Fibroblast of skin of back (primary cell): ENCODE measurements at places on chromosomes 2 and 18.

DNA sequence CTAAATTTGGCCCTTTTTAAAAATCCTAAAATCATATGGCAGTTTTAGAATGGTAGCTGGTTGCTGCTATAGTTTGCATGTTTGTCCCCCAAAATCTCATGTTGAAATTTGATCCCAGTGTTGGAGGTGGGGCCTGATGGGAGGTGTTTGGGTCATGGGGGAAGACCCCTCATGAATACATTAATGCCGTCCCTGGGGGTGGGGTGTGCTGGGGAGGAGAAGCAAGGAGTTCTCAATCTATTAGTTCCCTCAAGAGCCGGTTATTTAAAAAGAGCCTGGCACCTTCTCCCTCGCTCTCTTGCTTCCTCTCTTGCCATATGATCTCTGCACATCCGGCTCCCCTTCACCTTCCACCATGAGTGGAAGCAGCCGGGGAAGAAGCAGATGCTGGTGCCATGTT, 20.8 kb downstream of the GPATCH11 start:
- DNase-seq: no peak

DNA sequence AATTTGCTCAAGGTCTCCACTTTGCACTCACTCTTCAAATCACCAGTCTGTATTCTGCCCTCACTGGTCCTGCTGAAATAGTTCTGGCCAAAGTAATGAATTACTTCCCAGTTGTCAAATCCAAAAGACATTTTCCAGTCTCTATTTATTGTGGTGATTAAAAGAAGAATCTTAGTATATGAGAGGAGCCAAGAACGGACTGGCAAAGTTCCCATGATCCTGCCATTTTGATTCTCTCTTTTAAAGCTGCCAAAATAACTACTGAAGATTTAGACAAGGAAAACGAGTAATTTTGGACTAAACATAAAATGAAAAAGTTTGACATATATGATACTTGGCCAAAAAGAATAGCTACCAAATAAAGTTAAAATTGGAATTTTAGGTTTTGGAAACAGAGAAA, 12.0 kb downstream of the THSD7B start:
- no peak for DNase-seq

- no peak for DNase-seq
These were observed 19.8 kb upstream of the GPR17 start for GRCh38 chr2:127626175-127626574.

DNA sequence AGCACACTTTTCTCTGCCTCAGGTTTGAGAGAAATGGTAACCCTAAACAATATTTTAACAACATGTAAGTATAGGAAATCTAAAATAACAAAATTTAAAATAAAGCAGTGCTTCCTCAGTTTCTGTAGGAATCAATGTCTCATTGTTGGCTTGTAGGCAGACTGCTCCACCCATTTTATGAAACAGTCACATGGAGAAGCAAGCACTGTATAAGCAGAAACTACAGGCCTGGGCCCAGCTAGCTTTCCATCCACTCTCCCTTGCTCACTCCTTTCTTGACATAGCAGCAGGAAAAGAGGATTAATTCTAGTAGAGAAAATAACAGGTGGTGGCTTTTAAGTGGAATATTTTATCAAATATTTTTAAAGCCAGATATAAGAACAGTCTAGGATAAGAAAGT, 97.2 kb downstream of the PLEKHM3 start:
- no peak for DNase-seq

DNA sequence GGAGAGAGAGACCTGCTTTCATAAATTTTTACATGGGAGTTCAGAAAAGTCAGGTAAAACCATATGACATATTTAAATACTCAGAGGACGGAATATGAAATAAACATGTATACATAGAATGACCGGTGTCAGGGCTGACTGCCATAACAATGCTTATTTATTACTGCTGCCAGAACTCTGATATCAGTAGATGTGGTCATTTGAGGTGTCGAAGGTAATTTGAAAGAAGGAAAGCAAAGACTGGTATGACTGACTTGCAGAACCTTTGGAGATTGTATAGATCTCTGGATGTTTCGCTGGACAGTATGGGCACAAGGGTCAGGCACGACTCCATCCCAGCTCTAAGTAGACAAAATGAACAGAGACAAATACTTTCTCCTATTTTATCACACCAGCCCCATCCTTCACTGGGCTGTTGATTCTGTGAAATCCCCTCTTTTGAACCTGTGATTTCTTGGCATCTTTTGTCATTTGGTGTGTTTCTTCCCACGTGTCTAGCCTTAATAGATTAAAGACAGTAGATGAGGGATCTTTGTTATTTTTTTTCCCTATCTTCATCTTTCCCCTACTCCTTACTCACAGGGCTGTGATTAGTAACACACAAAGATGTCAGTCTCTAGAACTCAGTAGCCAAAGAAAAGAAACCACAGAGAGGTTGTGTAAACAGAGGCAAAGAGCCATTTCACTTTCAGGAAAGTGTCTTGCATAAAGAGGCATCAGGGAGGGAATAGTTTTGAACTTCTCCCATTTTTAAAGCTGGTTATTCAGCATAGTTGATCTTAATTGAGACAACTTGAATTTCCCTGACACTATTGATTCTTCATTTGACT, 61.6 kb downstream of the ICOS start:
- DNase-seq: peak; percentile 60

DNA sequence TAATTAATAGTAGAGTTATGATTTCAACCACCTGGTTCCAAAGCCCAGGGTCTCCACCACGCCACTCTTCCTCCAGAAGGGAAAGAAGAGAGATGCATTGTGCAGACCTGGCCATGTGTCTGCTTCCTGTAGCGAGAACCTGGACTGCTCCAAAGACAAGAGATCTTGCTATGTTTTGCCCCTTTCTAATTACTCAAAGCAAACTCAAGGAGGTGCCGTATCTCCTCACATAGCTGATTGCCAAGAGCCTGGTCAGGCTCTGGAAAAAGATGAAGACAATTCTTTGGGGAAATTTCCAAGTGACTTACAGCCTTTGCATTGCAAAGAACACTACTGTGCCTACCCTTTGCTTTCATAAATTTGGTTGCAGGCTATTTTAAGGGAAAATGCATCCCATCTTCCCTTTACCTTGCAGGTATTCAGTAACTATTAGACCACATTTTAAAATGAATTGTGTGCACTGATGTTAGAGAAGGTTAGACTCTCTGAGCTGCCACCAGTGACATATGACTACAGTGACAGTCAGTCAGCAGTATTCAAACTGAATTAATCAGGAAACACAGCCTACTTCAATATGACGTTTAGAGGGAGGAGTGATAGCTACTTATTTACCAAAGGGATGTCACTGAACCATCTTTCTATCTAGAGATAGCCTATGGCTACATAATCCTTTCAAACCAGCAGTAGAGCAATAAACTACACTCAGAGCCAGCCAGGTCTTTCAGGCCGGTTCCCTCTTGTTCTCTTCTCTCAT, 842.1 kb upstream of the FANCL start:
- no peak for DNase-seq

GRCh38 chr18:45634454-45634853, 19.2 kb downstream of the SLC14A2 start:
- no peak for DNase-seq

GRCh38 chr18:26134107-26134506, 438 bp downstream of the PSMA8 start:
- DNase-seq: no peak

DNA sequence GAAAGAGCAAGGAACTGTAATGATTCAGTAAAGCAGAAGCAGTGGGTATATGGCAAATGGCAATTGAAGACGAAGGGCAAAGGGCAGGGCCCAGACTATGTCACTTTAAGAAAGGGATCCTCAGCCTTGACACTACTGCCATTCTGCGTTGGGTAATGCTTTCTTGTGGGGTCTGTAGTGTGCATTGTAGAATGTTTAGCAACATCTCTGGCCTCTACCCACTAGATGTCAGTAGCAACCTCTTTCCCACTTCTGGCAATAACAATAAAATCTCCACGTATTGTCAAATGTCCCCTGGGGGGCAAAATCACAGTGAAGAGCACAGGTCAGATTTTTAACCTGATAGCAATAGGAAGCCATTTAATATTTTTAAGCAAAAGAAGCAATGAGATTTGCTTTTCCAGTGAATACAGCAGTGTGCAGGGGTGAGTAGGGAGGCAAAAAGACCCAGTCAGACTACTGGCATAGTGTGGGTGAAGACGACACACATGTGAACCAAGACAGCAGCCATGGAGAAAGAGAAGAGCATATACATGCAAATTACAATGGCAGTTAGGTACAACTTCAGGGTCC, 209.5 kb downstream of the DYM start:
- DNase-seq: peak; percentile 47

GRCh38 chr18:11951390-11951851, 29.9 kb upstream of the IMPA2 start:
- DNase-seq: no peak

DNA sequence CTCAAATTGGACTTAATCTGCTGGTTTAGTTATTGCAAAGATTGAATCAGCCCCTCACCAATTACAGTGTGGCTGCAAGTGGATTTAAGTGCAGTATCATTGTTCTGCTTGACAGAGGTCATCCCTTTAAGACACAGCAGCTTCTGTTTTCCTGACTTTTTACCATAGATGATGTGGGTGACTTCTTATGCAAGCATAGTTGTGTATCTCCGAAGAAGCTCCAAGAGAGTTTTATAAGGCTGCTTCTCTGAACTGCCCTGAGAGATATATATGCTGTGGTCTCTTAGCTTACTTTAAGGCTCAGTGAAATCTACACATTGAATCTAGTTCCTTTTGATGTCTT, 3.5 kb downstream of the TRIB2 start:
- peak; percentile 29 for DNase-seq

DNA sequence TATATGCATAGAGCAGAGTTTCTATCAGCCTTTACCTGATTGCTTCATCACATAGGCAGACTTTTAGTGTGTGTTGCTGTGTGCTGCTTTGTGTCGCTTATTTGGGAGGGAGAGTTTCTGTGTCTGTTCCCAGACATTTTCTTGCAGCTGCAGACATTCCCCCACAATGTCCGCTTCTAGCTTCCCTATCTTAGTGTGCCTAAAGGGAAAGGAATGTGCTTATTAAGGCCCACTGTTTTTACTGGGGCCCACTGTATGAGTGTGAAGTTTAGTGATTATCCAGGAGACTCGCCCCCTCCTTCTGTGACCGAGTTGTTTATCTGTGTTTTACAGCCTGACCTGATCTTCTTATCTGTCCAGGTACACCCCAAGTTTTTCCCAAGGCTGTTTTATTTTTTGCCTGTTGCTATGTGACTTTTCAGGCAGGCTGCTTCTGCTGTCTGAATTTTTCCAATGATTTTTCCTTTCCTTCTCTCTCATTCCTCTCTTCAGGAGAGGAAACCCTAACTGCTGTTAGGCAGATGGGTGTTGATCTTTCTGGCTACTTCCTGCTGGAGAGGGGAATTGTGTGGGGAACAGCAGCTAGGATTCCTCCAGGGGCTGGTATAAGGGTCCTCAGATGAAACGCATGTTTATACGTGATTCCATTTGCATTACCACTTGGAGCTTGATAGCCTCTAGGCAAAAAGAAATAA, 47.6 kb downstream of the STK17B start:
- DNase-seq: peak; percentile 80

GRCh38 chr2:239223310-239224198, 177.3 kb downstream of the HDAC4 start:
- DNase-seq: peak; percentile 70

DNA sequence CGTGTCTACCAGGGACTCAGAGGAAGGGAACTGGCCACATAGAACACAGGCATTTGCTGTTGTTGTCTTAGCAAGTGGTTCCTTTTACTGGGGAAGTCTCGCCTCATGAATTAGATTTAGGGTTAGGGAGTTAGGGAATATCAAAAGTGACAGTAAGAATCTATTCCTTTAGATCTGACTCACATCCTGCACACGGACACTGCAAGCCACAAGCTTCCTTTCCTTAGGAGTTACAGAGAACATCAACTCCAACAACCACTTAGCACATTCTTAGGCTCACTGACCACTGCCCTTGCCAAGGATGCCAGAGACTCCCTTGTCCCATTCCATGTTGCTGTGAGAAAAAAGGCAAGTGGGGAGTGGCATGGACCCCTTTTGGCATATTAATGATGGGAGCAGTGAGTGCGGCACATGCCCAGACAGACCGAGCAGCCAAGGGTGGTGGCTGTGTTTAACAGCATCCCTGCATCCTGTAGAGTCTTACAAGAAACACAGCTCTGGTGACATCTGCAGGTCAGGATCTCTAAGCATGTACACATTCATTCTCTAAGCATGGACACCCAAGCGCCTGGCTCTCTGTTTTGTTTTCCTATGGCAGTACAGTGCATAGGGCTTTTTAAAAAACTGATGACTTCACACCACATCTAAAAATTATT, 745.6 kb upstream of the RAB6C start:
- peak; percentile 62 for DNase-seq

- peak; percentile 31 for DNase-seq
These were observed 41.6 kb upstream of the PLB1 start for GRCh38 chr2:28454016-28454930.

- DNase-seq: no peak
These were observed 287.9 kb downstream of the PDE11A start for GRCh38 chr2:177784745-177785067.

GRCh38 chr18:51171625-51172259, 25.7 kb downstream of the MEX3C start:
- DNase-seq: no peak

DNA sequence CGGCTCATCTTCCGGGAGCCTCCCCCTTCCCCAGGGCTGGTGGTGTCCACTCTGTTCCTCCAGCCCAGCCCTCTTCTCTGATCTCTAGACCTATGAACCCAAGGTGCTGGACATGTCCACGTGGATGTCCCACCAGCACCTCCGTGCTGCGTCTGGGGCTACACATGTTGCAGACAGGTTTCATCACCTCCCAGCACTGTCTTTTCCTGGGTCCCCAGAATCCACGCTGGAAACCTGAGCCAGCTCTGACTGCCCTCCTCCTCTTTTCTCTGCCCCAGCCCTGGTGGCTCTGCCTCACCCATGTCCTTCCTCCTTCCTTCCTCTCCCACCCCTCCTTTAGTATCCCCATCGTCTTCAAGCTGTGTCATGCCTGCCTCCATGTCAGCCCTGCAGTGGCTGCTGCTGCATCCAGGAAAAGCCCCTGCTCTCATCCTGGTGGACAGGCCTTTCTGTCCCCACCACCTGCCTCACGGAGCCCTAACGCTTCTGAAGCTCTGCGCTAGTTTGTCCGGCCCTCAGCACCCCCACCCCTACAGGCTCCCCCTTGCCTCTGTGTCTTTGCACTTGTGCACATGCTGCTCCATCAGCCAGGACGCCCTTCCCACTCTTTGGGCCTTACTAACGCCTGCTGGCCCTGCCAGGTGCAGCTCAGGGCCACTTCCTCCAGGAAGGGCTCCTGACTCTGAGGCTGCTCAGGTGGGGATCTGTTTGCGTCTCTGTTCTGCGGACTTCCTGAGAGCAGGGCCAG, 105.9 kb downstream of the DYSF start:
- no peak for DNase-seq
